ENCODE measurements at places on chromosomes 6 and 20.

DNA sequence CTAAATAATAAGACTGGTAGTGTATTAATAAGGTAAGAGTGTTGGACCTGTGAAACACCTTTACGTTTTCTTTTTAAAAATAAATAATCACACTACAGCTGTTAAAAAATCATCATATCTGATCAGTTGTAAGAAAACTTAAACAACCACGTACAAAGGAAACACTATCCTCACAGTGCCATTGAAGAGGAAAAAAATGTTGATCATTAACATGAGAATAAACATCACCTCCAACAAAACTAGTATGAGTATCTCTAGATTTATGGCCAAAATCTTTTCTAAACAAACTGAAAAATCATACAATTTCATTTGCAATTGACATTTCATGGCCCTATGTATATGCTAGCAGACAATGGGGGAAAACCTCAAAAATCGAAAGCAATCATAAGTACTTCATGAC, 590 bp downstream of the EYS start:
- no peak for DNase-seq

DNA sequence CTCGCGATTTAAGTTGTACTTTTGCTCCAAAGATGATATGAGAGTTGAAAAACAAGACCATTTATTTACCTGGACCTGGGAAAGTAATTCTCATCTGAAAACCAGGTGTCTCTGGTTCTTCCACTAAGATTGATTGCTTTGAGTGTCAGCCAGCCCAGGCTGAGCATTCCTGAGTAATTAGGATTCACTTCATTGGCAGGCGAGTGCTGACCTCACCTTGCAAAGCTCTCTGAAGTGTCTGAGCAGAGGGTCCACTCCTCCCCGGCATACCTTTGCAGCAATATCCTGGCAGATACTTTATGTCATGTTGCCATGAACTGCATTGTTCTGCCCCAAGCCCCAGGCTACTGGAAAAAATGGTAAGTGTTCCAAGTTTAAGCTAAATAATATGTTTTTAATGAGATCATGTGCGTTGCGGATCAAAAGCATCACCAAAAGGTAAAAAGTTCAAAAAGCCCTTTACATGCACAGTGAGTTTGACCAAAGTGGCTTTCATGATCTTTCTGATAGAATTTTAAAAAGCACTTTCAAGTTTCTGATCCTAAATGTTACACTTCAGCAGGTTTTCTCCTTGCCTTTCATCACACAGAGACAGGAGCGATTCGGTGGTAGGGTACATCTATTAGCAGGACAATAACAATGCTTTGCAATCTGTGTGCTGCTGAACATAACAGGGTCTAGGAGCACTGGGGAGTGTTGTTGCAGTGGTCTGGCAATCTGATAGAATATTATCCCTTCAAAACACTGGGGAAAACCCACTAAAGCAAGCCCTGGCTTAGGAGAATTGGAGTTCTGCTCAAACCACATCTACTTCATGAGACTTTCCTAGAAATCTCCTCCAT, 127.8 kb upstream of the EEF1E1 start:
- DNase-seq, result no peak

GRCh38 chr6:115890238-115890637, 170.5 kb downstream of the FRK start:
- DNase-seq, result no peak

- no peak for DNase-seq
Observed at GRCh38 chr20:20450521-20450920, 82.6 kb downstream of the INSM1 start.

GRCh38 chr6:75143191-75143590, 62.7 kb downstream of the COL12A1 start:
- no peak for DNase-seq

- no peak for DNase-seq
Observed at GRCh38 chr6:56528412-56528841, 114.3 kb downstream of the DST start.

GRCh38 chr6:18141805-18142590, 12.9 kb downstream of the TPMT start:
- no peak for DNase-seq

- no peak for DNase-seq
Observed at GRCh38 chr20:58008866-58009265, 219.6 kb downstream of the ANKRD60 start.

GRCh38 chr6:52539607-52540006, 37.3 kb downstream of the TRAM2 start:
- DNase-seq, result no peak

DNA sequence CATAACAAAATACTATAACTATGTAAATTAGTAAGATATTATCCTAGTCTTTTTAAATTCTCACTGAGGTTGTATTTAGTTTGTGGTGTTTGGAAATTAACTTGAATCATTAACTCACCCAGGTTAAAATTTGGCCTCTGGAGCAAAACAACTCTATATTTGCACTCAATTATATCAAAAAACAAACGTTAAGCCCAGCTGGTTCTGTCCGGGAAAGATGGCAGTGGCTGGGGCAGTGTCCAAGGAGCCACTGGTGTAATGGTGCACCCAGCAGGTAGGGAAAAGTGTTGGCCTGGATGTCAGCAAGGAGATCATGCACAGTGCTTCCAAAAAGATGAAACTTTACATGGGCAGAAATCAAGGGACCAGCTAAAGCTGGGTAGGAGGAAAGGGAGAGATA, 285.3 kb upstream of the CITED2 start:
- DNase-seq, result no peak

DNA sequence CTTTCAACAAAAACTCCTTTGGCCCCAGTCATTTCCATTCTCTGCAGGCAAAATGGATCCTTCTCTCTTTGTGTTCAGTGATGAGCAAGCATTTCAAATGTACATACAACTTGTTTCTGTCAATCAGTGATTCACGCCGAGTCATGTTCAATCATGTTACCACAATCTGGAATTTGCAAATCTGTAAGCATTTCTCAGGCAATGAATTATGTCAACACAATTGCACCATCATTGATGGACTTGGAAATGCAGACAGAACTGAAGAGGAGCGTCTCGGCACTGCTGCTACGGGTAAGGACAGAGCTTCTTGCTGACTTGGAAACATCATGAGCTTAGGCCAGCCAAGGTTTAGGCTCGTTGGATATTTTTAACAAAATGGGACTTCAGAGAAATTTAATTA, 132.8 kb upstream of the AGPAT4 start:
- DNase-seq, result peak; percentile 17

DNA sequence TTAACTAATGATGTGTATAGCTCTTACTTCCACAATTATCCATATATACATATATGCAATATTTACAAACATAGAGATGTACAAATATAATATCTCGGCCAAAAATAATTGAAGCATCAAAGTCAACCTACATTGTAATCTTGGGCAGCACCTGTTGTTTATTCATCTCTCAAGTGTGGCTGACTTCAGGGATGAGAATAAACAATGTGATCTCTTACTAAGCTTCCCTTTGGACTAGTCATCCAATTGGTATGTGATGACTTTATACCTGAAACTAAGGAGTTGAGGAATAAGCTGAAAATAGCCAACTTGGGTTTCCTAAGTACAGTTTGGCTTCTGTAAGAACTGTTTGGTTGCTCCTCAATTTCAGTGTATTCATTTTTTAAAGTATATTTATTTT, 256.6 kb downstream of the KHDC1L start:
- DNase-seq, result no peak

DNA sequence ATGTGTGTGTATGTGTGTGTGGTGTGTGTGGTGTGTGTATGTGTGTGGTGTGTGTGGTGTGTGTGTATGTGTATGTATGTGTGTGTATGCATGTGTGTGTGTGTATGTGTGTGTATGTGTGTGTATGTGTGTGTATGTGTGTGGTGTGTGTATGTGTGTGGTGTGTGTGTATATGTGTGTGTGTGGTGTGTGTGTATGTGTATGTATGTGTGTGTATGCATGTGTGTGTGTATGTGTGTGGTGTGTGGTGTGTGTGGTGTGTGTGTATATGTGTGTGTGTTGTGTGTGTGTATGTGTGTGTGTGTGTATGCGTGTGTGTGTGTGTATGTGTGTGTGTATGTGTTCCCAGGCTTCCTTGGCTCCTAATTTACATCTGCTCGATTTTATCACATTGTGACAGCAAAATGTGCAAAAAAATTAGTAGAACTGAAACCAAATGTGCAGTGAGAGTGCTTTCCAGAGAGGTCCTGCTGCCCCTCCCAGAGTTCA, 234.5 kb downstream of the BMP7 start:
- no peak for DNase-seq
